ENCODE measurements at places on chromosomes 12 and 14.

DNA sequence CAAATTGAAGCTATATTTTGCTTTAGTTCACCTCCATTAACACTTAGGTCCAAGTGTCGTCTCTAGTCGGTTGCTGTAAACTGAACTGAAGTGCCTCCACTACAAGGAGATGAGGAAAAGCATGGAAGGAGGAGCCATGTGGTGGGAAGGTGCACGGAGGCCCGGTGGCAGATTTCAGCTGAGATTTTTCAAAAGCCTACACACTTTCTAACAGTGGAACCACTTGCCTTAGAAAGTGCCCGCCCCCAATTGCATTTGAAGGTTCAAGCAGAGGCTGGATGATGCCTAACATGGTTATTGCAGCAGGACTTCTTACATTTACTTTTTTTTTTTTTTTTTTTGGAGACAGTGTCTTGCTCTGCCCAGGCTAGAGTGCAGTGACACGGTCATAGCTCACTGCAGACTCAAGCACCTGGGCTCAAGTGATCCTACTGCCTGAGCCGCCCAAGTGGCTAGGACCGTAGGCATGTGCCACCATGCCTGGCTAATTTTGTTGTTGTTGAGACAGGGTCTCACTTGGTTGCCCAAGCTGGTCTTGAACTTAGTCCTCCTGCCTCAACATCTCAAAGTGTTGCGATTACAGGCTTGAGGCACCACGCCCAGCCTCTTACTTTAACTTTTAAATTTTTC, 27.6 kb downstream of the EML1 start:
- no peak for DNase-seq

GRCh38 chr12:91492648-91493047, 310.0 kb upstream of the DCN start:
- DNase-seq = no peak

DNA sequence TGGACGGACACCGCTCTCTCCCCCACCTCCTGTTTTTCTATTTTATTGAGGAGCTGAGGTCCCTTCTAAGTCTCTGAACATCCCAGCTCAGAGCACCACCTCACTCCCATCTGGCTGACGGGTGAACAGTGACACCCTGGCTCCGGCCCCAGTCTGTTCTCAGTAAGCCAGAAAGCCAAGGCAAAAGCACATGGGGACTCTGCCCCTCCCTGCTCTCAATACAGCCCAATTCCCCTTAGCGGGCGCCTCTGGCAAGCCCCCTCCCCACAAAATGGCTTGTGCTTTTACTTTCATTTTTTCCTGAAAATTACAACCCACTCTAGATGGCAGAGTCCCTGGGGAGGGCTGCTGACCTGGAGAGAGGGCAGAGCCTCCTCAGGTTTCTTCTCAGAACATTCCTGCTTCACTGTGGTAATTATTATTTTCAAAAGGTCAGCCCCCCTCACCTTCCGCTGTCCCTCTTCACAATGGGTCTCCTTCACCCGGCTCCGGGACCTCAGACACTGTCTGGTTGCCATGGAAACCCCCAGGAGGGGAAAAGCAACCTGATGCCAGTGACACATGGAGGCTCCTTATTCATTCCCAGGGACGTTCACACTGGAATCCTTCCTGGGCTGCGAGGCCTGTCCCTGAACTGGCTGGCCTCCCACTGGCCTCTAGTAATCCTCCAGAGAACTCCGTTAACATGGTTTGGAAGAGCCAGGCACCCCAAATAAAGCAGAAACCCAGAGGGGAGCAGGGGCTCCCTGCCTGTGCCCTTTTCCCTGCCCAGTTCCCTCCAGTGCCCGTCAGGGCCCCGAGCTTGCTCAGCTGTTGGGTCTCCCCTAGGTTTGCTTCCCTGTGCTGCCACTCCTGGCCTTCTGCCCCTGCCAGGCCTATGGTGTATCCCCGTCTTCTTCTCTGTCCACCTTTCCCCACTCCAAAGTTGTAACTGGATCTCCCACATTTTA, 15.9 kb downstream of the COL2A1 start:
- DNase-seq = no peak

DNA sequence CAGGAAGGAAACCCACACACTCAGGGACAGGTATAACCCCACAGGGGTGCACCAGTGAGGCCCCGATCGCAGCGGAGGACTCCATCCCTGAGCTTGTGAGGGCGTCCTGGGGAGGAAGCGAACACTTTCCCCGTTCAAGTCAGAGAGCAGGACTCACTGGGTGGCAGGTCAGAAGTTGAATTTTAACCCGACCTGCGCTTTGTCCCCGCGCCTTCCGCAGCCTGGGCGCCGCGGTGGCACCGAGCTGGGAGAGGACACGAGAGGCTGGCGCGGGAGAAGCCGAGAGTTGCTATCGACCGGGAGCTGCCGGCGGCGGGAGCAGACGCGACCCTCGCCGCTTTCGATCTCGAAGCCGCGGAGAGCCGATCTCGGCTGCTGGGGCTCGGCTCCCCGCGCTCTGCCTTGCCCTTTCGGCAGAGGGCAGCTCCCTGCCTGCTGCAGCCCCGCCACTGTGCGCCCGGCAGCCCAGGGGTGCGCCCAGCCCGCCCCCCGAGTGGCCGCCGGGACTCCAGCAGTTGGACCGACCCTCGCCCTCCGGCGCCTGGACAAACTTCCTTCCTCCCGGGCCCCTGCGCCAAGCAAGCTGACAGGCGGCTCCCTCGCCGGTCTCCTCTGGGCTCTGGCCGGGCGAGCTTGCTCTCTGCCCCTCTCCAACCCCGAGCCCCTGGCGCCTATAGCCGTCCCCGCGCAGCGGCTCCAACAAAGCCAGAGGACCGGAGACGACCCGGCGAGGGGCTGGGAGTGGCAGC, 918 bp downstream of the LIN7A start:
- no peak for DNase-seq

GRCh38 chr12:3973269-3973884, 100.2 kb upstream of the PARP11 start:
- DNase-seq = no peak

- no peak for DNase-seq
Measured at GRCh38 chr12:18935371-18935965, 194.1 kb upstream of the PLEKHA5 start.

DNA sequence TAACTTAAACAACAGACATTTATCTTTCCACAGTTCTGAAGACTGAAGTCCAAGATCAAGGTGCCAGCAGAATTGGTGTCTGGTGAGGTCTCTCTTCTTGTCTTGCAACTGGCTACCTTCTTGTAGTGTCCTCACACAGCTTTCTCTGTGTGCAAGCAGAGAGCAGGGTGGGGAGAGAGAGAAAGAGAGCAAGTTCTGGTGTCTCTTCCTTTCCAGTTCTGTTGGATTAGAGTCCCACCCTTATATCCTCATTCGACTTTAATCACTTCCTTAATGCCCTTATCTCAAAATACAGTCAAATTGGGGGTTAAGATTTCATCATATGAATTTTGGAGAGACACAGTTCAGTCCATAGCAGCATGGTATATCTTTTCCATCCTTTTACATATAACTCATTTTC, 40.8 kb downstream of the DYRK2 start:
- no peak for DNase-seq

GRCh38 chr12:99157946-99158345, 489.6 kb upstream of the GARIN6 start:
- DNase-seq = no peak

GRCh38 chr14:91801358-91801757, 66.0 kb downstream of the TC2N start:
- DNase-seq = no peak

DNA sequence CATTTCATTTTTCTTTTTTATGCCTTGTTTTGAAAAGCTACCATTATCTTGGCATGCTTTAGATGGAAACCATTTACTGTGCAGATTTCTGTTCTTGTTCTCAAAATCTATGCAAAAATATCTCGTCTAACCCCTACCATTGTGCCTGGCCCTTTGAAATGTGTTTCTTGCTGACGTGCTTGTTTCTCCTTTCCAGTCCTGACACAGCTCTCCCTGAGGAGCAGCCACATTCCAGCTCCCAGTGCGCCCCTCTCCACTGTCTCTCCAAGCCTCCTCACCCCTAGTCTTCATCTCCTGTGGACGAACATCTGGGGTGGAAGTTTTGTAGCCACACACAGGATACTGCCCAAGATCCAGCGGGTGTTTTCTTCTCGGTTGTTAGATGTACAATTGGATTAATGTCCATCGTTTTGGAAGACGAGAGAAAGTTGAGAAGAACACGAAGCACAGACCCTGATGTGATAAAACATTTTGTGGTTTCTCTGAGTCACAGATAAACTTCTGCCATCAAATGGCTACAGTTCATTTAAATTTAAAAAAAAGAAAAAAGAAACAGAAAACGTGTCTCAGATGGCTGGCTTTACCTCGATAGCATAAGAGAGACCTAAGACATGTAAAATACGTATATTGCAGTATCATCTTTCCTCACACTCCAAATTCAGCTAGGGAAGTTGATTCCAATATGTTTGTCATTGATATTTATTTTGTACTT, 21.9 kb upstream of the FGD4 start:
- no peak for DNase-seq

Data from AG04449 (cell line).